ENCODE measurements at places on chromosomes 7 and 10. TPM values are rescaled to one million over a fixed set of nuclear protein-coding genes. Genes with fewer than 3 reads are reported as not detected.

Gene ZCCHC24
- polyA plus RNA-seq: 0.24 TPM

Gene CAMK2B
- not detected for polyA plus RNA-seq

Gene GARS1
- 73.0 TPM for polyA plus RNA-seq

Gene VWA2
- polyA plus RNA-seq: not detected

Gene EEPD1
- 5.1 TPM for polyA plus RNA-seq

Gene MSMB
- polyA plus RNA-seq: not detected

Gene TMEM140
- 20.2 TPM for polyA plus RNA-seq

Gene MIOS
- 19.7 TPM for polyA plus RNA-seq

Gene FAS
- 9.0 TPM for polyA plus RNA-seq

Gene PPP1R17
- not detected for polyA plus RNA-seq

Gene CD36
- not detected for polyA plus RNA-seq

Gene SAP25
- not detected for polyA plus RNA-seq

Gene UNC5B
- 0.03 TPM for polyA plus RNA-seq

Gene SEMA3A
- 2.7 TPM for polyA plus RNA-seq

Gene BRAF
- polyA plus RNA-seq: 7.4 TPM

Gene LHFPL3
- not detected for polyA plus RNA-seq

Gene GAD2
- polyA plus RNA-seq: not detected

Gene PIP4K2A
- polyA plus RNA-seq: 77.5 TPM

Gene HOXA11
- not detected for polyA plus RNA-seq

Gene TMEM72
- not detected for polyA plus RNA-seq

Gene SLC39A12
- not detected for polyA plus RNA-seq

Gene ELFN1
- polyA plus RNA-seq: not detected

Gene GPAM
- 2.2 TPM for polyA plus RNA-seq

Gene IDI2
- polyA plus RNA-seq: not detected

Gene SFMBT2
- polyA plus RNA-seq: 2.2 TPM

Gene PPIF
- 7.9 TPM for polyA plus RNA-seq

Gene ADAMTS14
- polyA plus RNA-seq: not detected

Gene PCGF5
- 73.5 TPM for polyA plus RNA-seq

Gene KMT2E
- polyA plus RNA-seq: 140 TPM

Gene SERPINE1
- polyA plus RNA-seq: not detected

Gene EPHA1
- polyA plus RNA-seq: 10.1 TPM

Gene ZC3HAV1L
- polyA plus RNA-seq: 0.23 TPM

Gene HTR7
- 0.07 TPM for polyA plus RNA-seq

Gene AZGP1
- not detected for polyA plus RNA-seq

Gene NFE2L3
- polyA plus RNA-seq: 2.9 TPM

Gene PVRIG
- 79.1 TPM for polyA plus RNA-seq

Gene C10orf62
- not detected for polyA plus RNA-seq

Gene SPDYE16
- polyA plus RNA-seq: not detected

Gene CRYGN
- 0.65 TPM for polyA plus RNA-seq

Gene NPC1L1
- polyA plus RNA-seq: not detected

Gene CLCN1
- not detected for polyA plus RNA-seq

Gene CAV2
- polyA plus RNA-seq: not detected

Gene ASIC3
- not detected for polyA plus RNA-seq

Gene SEMA3E
- polyA plus RNA-seq: not detected

Gene CNTNAP2
- polyA plus RNA-seq: not detected

Gene TEX36
- not detected for polyA plus RNA-seq

Gene MAGI2
- polyA plus RNA-seq: not detected

Gene SAMD8
- 6.3 TPM for polyA plus RNA-seq

Gene PURB
- polyA plus RNA-seq: 2.6 TPM

Gene CUL1
- 39.6 TPM for polyA plus RNA-seq

Gene NXPH1
- polyA plus RNA-seq: not detected

Gene MUC3A
- not detected for polyA plus RNA-seq

Gene UPK3B
- polyA plus RNA-seq: not detected

Gene PON1
- polyA plus RNA-seq: not detected

Gene RPEL1
- not detected for polyA plus RNA-seq

Gene ZNF12
- polyA plus RNA-seq: 19.9 TPM

Gene TNKS2
- 15.2 TPM for polyA plus RNA-seq

Data from naive thymus-derived CD8-positive, alpha-beta T cell (primary cell).